GM23338 (cell line): ENCODE measurements at places on chromosomes 5 and 9. TPM values are rescaled to one million over a fixed set of nuclear protein-coding genes. Genes with fewer than 3 reads are reported as not detected.

The AQP7 gene
- not detected in 2 replicates for polyA plus RNA-seq

DNA sequence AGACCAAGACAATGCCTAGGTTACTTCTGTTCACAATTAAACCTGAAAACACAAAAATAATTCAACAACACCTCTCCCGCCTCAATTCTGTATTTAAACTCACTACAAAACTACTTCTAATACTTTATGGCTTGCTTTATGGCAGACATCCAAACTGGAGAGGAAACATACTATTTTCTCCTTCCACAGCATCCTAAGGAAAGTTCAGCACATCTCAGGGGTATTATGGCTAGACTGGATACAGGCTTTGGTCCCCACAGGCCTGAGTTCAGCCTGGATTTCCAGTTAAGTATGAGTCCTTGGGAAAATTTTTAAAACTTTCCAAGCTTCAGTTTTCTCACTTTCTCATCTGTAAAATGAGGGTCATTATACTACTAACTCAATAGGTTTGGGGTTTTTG, 480.2 kb downstream of the CAAP1 start:
- H3K36me3 ChIP-seq: no peaks in the 10 kb centered on the region
- no peak overlapping the region for H3K27ac ChIP-seq
- H3K4me1 ChIP-seq: peaks cover 14% of the 10 kb centered on the region
- no peaks in the 10 kb centered on the region for H3K27me3 ChIP-seq

DNA sequence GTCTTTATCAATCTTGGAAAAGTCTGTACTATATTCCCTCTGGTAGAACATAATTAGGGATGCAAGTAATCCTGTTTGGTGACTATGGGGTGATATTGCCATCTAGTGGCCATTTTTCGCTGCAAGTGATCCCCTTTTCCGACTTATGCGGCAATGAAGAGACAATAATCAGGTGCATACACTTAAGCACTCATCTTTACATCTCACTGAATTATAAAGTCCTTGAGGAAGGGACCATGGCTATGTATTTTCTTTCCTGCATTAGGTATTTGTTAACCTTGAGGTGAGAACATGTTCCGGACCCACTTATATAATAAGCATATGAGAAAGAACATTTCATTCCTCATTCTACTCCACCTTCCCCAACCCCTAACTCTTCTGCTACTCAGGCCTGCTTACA, 19.6 kb upstream of the LIX1 start:
- H3K27me3 ChIP-seq: no peaks in the 10 kb centered on the region
- no peak overlapping the region for H3K27ac ChIP-seq
- peak; percentile 84 for DNase-seq

GRCh38 chr9:136807281-136808074, at the start of gene RABL6:
Gene RABL6 (plus strand): TSS chr9:136807948. CDS start chr9:136808197, 249 bp downstream.
- DNase-seq: peak; percentile 83
- peaks cover 11% of the 10 kb centered on the region; the same call in 1 of the 2 replicates for H3K4me1 ChIP-seq
- H3K27me3 ChIP-seq: no peaks in the 10 kb centered on the region
- peaks cover 4% of the 10 kb centered on the region; the same call in 1 of the 2 replicates for H3K36me3 ChIP-seq
- 0 out of 2 replicates have a peak within 1 kb of the TSS, but pooled peaks have one; percentile 50 for H3K27ac ChIP-seq

DNA sequence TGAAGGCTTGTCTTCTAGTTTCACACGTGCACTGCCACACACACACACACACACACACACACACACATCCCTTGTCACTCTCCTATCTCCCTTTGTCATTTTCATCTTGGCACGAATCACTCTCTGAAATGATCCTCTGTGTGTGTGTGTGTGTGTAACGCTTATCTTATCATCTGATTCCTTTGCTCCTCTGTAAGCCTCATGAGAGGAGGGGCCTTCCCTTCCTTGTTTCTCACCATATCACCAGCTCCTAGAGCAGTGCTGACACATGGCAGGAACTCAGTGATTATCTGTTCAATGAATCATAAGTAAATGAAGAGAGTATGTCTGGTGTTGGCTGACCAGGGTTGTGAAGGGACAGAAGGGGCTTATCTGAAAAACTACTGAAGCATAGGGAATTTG, 53.3 kb downstream of the PDE4D start:
- H3K36me3 ChIP-seq: no peaks in the 10 kb centered on the region
- H3K4me1 ChIP-seq: no peaks in the 10 kb centered on the region
- H3K27me3 ChIP-seq: no peaks in the 10 kb centered on the region
